ENCODE measurements at places on chromosomes 1 and 21.

DNA sequence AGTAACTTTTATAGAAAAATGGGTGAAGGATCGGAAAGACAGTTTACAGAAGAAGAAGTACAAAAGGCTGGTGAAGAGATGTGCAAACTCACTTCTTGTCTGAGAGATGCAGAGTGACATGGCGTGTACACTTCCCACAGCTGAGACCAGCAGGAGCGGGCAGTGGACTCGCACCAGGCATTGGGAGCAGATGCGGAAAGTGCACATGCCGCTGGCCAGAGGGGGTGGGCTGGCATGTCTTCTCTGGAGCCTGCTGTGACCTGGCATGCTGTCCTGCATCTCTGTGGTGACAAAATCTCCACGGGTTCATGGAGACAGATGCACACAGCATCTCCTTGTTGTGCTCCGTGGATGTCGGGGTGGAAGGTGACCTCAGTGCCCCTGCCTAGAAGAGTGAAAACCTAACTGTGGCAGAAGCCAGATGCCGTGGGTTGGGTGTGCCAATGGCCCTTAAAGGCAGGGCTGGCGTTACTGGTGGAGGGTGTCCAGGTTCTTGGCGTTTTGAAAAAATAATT lies 128.6 kb upstream of the COL6A1 start:
- DNase-seq = no peak

DNA sequence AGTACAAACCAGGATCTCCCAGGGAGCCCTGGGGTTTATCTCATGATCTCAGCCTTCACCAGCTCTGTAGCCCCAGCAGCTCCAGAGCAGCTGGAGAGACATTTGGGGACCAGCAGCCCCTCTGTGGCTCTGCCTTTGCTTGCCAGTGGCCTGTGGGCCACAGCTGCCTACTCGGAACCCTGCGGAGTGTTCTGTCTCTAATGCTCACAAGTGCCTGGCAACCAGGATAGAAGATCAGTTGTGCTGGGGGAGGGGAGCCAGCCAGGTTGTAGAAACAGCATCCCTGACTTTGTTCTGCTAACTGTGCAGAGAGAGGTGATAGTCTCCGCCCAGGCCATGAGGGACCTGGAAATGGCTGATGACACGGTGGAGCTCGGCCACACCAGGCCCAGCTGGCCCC lies 50.9 kb upstream of the KCNJ15 start:
- DNase-seq = no peak

GRCh38 chr1:89771991-89772560 lies 48.8 kb upstream of the LRRC8D start:
- no peak for DNase-seq

GRCh38 chr1:30029677-30030076 lies 693.7 kb downstream of the MATN1 start:
- no peak for DNase-seq

- DNase-seq = no peak
Measured at GRCh38 chr1:153733970-153734369, 6.1 kb downstream of the INTS3 start.

DNA sequence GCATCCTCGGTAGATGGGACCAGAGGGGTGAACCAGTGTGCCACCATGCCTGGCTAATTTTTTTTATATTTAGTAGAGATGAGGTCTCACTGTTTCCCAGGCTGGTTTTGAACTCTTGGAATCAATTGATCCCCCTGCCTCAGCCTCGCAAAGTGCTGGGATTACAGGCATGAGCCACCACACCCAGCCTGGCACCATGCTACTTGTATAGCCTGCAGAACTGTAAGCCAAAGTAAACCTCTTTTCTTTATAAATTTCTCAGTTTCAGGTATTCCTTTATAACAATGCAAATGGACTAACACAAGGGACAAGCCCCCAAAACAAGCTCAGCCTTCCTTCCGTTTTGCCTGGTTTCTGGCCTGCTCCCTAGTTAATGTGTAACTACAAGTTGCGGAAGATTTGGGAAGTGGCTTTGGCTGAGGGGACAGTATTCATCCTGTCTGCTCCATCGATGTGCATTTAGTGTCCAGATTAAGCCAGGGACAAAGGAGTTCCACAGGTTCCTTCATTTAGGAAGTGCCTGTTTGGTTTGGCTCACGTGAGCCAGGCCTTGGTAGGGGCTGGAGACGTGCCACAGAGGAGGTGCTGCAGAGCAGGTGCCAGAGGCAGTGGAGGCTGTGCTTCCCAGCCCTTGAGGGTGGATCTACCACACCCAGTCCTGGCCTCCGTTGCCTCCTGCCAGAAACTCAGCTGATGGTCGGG lies 4.4 kb downstream of the AVPR1B start:
- DNase-seq = no peak

DNA sequence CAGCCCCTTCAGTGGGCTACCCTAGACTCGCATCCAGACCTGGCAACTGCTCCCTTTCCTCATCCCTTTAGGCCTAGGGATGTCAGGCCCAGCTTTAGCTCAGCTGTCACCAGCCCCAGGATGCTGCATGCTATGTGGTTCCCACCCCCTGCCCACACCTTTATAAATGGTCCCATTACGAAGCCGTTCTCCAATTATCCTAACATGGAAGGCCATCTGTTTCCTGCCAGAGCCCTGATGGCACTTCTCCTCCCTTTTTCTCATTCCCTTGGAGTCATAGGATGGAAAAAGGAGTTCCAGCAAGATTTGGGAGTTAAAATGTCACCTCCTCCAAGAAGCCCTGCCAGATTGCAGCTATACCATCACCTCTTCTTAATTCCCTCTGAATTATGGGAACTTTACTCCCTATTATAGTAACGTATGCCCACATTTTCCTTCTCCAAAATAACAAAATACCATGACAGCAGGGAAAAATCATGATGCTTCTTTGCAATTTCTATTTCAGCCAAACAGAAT lies 205.0 kb upstream of the GRIK3 start:
- DNase-seq = no peak

DNA sequence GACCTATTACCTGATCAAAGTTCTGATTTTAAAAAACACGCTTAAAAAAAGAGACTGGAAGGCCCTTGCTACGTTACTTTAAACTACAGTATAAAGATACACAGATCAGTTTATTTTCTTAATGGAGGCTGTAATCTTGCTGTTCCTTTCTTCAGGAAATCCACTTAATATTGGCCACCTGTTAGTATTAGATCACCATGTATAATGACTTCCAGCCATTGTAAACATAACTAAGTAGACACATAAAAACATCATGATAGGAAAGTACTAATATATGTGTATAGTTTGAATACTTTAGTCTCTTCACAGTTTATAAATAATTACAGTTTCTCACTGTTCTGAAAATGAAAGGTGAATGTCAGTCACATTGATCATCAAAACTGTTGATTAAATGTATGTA lies 68.6 kb downstream of the ADGRL2 start:
- no peak for DNase-seq

DNA sequence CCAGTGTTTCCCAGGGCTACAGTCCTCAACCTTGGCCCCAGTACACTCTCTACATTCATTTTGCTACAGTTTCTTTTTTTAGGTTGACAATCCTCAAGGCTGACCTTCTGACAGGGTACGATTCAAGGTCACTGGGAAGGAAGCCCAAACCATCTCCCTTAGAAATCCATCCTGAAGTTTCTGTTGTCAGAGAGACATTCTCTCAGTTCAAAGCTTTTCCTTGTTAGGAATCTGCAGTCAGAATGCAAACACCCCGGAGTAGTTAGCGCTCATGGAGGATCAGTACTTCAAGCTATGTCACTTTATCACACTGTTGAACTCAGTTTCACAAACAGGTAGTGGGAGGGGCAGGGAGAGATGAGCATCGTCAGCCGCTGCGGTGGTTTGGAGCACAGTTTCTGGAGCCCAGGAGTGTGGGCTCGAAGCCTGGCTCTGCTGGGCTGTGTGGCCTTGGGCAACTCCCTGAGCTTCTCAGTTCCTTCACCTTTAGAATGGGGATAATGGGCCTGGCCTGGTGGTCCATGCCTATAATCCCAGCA lies 4.2 kb downstream of the SLC2A5 start:
- DNase-seq = no peak

DNA sequence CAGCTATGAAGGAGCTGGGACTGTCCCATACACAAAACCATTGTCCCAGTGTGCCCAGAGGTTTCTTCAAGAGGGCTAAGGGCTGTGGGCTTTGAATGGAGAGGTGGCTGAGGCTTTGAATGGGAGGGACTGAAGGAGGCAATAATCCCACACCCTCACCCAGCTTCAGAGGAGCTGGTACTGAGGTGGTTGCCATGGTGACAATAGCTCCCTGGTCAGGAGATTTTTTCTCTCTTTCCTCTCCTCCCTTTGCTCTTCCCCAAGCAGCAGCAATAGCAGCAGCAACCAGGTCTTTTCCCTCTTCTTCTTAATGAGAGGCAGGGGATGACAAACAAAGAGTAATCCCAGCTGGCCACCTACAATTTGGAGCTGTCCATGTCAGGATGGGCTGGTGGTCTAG lies 1.6 kb downstream of the HPCAL4 start:
- DNase-seq = peak; percentile 17

GRCh38 chr1:183953031-183953430 lies 84.5 kb downstream of the COLGALT2 start:
- no peak for DNase-seq

GRCh38 chr1:62058956-62059355 lies 135.7 kb upstream of the L1TD1 start:
- no peak for DNase-seq

All from A673 (cell line).